ENCODE measurements at places on chromosomes 3 and 15.

DNA sequence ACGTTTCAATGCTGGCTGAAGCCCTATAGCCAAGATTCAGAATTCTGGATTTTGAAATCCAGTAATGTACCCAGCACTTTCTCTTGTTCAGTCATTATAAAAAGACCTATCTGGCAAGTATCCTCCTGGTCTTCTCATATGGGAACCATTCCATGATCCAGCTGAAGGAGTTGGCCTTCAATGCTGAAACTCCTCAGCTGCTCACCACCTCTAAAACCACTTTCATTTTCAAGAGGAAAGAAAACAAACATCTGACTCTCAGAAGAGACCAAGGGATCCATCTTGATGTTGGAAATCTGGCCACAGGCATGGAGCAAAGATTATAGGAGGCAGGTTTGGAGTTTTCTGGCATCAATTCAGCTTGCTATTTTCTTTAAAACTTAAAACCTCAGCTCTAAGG, 235.4 kb downstream of the FMN1 start:
- DNase-seq = no peak

DNA sequence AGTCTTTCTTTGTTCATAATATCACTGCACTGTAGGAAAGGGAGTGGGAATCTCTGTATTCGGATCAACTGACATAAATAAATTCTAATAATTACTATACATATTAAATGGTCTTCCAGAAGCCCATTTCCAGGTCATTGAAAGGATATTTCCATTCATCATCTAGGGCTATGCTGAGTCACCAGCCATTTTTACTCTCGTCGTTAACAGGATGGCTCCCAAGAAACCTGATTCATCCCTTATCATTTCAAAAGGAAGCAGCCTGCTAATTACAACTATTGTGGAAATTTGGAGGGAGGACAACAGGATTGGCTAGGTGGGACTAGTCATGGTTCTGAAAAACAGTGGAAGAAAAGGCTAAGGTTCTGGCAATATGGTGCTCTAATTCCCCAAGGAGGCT, 13.6 kb downstream of the GMNC start:
- DNase-seq = no peak

GRCh38 chr3:38576526-38577370, 72.7 kb downstream of the SCN5A start:
- no peak for DNase-seq

DNA sequence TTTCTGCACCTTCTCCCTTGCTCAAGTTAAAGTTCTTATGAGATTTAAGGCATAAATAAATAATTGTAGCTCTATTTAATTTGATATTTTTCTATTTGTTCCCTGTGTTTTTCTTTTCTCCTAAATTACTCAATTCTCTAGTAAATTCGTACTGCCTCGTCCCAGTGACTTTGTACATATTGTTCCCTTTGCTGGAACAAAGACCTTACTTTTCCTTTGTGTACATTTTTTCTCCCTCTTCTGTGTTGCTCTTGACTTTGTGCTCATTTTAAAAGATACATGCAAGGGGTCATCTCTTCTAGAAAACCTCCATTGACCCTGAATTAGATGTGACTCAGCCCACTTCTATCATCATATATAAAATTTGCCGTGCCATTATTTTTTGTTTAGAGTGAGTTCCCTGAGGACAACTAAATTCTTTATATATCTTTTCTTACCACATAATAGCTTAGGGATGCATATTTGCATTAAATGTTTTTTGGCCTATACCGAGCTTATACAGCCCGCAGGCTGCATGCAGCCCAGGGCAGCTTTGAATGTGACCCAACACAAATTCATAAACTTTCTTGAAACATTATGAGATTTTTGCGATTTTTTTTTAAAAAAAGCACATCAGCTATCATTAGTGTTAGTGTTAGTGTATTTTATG, 29.6 kb downstream of the PPP4R2 start:
- no peak for DNase-seq

DNA sequence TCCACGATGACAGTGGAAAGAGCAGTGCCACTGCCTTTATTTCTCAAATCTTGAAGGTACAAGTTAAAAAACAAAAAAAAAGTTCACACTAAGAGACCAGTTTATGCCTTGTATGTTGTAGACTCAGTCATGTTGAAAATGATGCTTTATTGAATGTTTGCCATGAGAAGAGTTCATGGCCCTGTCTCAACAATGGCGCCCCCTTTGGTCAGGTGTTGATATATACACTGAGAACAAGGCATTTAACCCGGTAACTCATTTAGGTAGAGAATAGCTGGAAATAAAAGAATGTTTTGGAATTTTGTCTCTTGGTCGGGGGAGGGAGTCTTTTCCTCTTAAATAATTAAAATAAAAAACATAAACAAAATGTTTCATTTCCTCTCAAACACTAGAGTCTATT, 145.6 kb upstream of the SLC2A2 start:
- DNase-seq = peak; percentile 12

GRCh38 chr15:63492541-63493077, 11.8 kb upstream of the USP3 start:
- no peak for DNase-seq

- no peak for DNase-seq
These were observed 262.5 kb downstream of the SCAPER start for GRCh38 chr15:76642671-76643070.

- peak; percentile 87 for DNase-seq
These were observed 1.5 kb upstream of the FAM131A start for GRCh38 chr3:184335661-184336546.

DNA sequence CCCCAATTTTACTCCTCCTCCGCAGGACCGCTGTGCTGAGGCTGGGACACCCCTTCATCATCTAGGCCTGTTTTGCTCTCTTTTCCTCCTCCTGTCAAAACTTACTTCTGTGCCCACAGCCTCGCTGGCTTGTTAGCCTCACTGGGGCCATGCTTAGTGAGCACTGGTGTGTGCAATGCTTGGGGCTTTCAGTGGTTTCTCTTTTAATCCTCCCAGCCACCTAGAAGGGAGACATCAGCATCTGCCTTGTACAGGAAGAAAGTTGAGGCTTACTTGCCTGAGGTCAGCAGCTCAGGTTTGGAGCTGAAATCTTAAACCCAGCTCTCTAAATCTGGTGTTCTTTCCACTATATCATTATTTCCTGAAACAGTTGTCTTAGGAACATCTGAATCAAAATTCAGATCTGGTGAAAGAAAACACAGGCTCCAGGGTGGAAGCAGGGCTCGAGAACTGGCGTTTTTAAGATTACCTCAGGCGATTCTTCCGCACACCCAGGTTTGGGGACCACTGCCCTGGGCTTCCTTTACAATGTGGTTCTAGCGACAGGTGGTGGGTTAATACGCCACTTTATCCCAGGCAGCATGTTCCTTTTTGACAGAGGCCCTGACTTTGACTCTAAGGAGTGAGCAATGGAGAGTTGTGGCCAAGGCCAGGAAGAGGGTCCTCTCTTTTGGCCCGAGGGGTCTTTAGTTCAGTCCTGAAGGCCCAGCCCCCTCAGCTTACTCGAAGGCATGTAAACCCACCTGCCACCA, 3.8 kb downstream of the THSD4 start:
- no peak for DNase-seq

GRCh38 chr3:64895106-64895990, 207.5 kb upstream of the ADAMTS9 start:
- DNase-seq = no peak

All from activated naive CD4-positive, alpha-beta T cell treated with Interleukin-2 at 50 U/mL for 16 hours (primary cell).